Cortex of kidney (tissue), 1 donor: ENCODE measurements at places on chromosomes 7 and 10.

DNA sequence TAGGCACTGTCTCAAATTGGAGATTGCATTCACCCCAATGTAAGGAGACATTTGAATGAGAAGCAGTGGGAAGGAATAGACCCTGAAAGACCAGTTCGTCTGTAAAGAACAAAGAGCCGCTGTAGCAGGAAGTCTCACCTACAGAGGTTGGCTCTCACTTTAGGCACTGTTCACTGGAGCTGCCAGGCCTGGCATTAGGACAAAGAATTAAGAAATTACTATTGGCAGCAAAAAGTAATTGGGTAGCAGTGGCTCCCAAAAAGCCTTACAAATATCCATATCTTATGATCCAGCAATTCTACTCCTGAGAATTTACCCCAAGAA is 10.5 kb upstream of the TEX36 start:
- no peak for DNase-seq

GRCh38 chr10:13529714-13529973 is 830 bp upstream of the BEND7 start:
- DNase-seq = no peak

DNA sequence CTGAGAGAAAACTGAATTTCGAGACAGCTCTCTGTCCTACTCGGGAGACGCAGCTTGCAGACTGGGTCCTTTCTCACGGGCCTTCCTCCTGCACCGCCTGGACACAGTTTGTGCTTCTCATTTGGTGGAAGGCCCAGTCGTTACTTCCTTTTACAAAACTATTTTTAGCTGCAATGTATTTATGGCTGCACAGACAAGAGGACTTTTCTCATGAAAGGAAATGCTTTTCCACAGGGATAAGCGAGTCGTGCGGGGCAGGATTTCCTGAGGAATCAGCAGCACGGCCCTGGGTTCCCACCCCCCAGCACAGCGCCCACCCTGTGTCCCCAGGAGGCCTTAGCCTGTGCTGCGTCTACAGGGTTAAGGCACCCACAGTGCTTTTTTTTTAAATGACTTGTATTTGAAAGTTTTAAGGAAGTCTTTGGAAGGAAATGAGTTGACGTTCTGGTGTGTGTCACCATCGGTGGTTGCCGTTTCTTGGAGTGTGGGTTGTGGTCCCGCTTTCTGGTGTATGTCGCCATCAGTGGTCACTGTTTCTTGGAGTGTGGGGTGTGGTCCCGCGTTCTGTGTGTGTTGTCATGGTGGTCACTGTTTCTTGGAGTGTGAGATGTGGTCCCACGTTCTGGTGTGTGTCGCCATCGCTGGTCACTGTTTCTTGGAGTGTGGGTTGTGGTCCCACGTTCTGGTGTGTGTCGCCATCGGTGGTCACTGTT is 50.9 kb downstream of the INPP5A start:
- no peak for DNase-seq

GRCh38 chr10:49700997-49701396 is 21.5 kb downstream of the C10orf53 start:
- no peak for DNase-seq

DNA sequence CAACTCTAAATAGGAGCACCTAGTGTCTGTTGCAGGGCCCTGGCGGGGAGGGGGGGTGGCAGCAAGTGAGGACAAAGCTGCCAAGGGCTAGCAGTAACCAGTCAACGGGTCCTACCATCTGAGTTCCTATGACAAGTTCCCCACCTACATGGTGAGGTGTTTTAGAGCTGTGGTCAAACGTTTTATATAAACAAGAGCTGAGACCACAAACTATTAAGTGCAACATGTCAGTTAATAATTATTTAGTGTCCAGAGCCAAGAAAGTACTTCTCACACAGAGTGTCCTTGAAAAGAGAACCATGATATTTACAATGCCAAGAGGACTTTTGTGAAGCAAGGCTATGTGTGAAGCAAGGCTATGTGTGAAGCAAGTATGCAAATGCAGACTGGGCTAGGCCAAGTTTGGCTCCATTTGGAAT is 434.7 kb downstream of the TNS3 start:
- DNase-seq = no peak

- no peak for DNase-seq
These were observed 11.8 kb upstream of the ACBD5 start for GRCh38 chr10:27252267-27253000.

GRCh38 chr7:23093546-23093945 is 12.0 kb upstream of the KLHL7 start:
- DNase-seq = no peak

GRCh38 chr10:44628921-44629320 is 244.0 kb upstream of the CXCL12 start:
- DNase-seq = no peak

DNA sequence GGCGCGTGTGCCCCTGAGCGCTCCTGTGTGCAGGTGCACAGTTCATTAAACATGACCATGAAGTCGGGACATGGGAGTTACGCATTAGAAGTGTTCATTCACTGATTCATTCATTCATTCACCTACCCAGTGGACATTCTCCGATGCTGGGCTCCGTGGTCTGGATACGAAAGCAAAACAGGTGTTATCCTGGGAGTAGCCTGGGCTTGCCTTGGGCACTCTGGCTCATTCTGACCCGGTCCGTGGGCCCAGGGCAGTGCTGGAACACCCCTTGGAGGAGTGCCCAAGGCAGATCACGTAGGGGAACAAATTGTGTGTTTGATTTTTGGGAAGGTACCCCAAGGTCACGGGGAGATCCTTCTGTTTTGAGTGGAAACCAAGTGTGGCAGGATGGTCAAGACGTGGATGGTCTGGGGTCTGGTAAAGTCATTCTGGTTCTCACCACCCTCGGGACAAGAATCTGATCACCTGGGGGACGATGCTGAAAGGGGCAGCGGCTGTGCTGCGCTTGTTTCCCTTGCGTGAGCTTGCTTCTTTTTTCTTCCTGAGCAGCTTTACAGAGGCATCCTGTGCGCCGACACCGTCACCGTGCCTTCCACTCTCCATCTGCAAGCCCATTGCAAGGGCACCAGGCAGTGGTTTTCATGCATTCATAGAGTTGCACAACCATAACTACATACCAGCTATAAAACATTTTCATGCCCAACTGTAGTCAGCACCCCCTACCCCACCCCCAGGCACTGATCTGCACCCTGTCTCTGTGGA is 10.1 kb downstream of the ELFN1 start:
- no peak for DNase-seq

- DNase-seq = no peak
These were observed 5.6 kb downstream of the GPR15LG start for GRCh38 chr10:84179059-84179710.

DNA sequence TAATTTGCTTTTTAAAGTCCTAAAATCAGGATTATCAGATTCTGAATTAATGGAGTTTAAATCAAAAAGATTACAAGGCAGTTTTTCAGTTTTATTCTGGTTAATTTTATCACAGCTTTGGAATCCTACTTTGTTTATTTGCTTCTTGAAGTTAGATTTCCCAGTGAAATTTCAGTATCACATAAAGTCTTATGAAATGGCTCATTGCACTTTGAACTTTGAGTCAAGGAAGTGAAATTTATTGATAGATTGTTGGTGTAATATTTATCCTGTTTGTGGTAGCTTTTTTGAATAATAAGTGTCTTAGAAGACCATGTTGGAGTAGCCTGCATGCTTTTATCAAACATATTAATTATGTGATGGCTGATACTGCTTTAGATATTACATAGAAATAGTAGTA is 92.6 kb downstream of the PTEN start:
- no peak for DNase-seq

GRCh38 chr7:109387530-109387929 is 817.9 kb downstream of the DNAJB9 start:
- DNase-seq = no peak

DNA sequence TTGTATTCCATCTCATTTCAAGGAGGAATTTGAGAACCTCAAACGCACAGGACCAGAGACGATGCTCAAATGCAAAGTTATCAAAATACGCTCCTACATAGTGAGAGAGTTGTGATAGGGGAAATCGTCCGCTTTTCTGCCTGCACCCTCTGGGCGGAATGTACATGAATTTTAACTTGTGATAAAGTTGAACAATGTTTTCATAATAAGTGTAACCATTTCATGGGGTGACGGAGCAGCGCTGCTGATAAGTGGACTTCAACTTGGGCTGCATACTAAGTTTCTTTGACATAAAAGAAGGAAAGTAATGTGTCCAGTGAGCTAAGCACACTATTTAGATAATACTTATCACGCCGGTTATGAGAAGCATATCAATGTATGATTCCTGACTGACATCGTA is 497.5 kb upstream of the MGMT start:
- no peak for DNase-seq

- DNase-seq = no peak
These were observed 35.3 kb downstream of the CHST3 start for GRCh38 chr10:71999360-72000072.

- DNase-seq = no peak
These were observed 19.7 kb downstream of the CYTH3 start for GRCh38 chr7:6252748-6253147.

DNA sequence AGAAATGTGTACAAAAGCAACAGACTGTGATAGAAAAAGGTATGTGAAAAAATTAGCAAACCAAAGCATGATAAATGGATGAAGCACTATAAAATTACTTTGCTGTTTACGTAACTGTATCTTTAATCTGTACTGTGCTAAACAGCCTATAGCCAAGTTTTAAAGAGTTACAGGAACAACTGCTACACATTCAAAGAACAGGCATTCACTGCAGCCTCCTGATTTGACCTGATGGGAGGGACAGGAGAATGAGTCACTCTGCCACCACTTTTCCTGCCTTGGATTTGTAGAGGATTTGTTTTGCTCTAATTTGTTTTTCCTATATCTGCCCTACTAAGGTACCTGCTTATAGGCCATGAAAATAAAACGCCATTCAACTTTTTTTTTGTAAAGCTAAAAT is 116.1 kb downstream of the FANK1 start:
- DNase-seq = no peak

DNA sequence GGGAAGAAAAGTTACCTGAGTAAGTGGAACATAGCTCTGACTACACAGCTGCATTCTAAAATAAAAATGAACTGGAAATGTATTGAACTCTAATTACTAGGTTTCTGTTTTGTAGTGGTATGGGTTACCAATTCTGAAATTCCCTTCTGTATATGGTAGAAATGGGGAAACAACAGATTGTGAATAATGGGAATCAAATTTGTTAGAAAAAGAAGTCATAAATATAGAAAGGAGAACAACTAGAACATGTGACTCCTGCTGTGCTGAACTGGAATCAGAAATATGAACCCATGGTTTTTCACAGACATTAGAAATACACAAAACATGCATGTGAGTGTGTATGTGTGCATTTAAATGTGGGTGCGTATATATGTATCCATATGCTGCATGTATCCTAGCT is 27.0 kb downstream of the MCMBP start:
- no peak for DNase-seq

GRCh38 chr10:35182631-35183510 is 56.2 kb downstream of the CREM start:
- DNase-seq = no peak

- no peak for DNase-seq
These were observed 54.2 kb downstream of the FAM53B start for GRCh38 chr10:124689911-124690498.
